ENCODE measurements at places on chromosomes 3 and 15. TPM values are rescaled to one million over a fixed set of nuclear protein-coding genes. Genes with fewer than 3 reads are reported as not detected.

TRIM42 gene
- not detected for total RNA-seq

GPR156 gene
- total RNA-seq, result 1.2 TPM

CDCP1 gene
- 2.7 TPM for total RNA-seq

NECTIN3 gene
- total RNA-seq, result 34.4 TPM

CPLX3 gene
- total RNA-seq, result not detected

CFAP91 gene
- total RNA-seq, result 0.45 TPM

CMTM8 gene
- total RNA-seq, result 4.8 TPM

GUCA1C gene
- total RNA-seq, result not detected

SLC12A8 gene
- total RNA-seq, result 12.2 TPM
